CD4-positive, alpha-beta T cell (primary cell): ENCODE measurements at places on chromosomes 4 and X.

- DNase-seq: no peak
Measured at GRCh38 chr4:142596121-142596520, 250.0 kb downstream of the INPP4B start.

- no peak for DNase-seq
Measured at GRCh38 chrX:107452581-107452980, 3.1 kb downstream of the FRMPD3 start.

DNA sequence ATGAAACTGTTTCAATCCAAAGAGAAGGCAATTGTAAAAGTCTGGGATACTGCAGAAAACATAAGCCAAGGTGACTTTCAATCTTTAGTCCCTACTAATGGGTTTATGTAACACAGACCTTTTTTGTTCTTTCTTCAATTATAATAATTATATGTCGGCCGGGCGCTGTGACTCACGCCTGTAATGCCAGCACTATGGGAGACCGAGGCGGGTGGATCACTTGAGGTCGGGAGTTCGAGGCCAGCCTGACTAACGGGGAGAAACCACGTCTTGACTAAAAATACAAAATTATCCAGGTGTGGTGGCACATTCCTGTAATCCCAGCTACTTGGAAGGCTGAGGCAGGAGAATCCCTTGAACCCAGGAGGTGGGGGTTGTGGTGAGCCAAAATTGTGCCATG, 489.8 kb upstream of the CTSO start:
- DNase-seq: no peak

DNA sequence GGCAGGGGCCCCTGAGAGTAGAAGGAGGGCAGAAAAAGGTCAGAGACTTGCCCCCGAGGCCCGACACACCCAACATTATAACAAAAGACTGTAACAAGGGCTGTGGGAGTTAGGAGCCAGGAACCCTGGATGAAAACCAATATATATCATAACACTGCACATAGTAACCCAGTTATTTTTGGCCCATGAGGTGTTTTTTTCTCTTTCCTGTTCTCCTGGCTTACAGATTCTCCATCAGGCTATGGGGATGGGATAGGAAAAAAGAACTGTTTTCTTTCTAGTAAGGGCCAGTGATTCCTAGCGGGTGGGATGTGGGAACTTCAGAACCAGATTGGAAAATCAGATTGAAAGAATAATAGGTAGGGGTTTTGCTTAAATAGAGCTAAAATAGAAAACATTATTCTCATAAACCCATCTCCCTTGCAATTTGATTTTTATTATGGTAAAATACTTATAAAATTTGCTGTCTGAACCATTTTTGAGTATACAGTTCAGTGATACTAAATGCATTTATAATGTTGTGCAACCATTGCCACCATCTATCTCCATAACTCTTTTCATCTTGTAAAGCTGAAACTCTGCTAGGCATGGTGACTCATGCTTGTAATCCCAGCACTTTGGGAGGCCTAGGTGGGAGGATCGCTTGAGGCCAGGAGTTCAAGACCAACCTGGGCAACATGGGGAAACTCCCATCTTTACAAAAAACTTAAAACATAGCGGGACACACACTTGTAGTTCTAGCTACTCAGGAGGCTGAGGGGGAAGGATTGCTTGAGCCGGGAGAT, 33.5 kb downstream of the SNX25 start:
- DNase-seq: no peak

GRCh38 chr4:856225-856901, 30.4 kb upstream of the CPLX1 start:
- DNase-seq: no peak

- DNase-seq: no peak
Measured at GRCh38 chrX:109782994-109783700, 50.1 kb upstream of the ACSL4 start.

GRCh38 chr4:84901173-84901572, 65.3 kb downstream of the WDFY3 start:
- DNase-seq: no peak

DNA sequence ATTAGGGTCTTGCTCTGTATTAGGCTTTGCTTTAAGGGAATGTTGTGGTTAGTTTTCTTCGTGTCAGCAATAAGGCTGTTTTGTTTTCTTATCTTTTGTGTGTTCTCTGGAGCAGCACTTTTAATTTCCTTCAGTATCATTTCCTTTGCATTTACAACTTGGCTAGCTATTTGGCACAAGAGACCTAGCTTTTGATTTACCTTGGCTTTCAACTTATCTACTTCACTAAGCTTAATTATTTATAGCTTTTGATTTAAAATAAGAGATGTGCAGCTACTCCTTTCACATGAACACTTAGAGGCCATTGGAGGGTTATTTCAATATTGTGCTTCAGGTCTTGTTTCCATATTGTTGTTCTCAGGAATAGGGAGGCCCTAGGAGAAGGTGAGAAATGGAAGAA, 68.2 kb downstream of the FAT4 start:
- DNase-seq: no peak

- no peak for DNase-seq
Measured at GRCh38 chr4:129323658-129324057, 227.7 kb downstream of the C4orf33 start.
